ENCODE measurements at places on chromosomes 12 and 14. TPM values are rescaled to one million over a fixed set of nuclear protein-coding genes. Genes with fewer than 3 reads are reported as not detected.

The PLEKHG7 gene
- total RNA-seq, result 0.65 TPM

The PLXNC1 gene
- 25.4 TPM for total RNA-seq

The DCN gene
- total RNA-seq, result not detected

The PIWIL1 gene
- total RNA-seq, result not detected

The MUCL1 gene
- not detected for total RNA-seq

The SMIM41 gene
- not detected for total RNA-seq

The GPR65 gene
- not detected for total RNA-seq

The ASIC1 gene
- total RNA-seq, result 5.7 TPM

The GPX2 gene
- 13.9 TPM for total RNA-seq

The ITGB7 gene
- 0.93 TPM for total RNA-seq

The FSCB gene
- not detected for total RNA-seq

The DPF3 gene
- total RNA-seq, result 3.0 TPM

The ANKRD33 gene
- total RNA-seq, result 0.14 TPM

The NTF3 gene
- total RNA-seq, result 2.4 TPM

The DIO3 gene
- total RNA-seq, result 3.4 TPM

The MYL2 gene
- total RNA-seq, result not detected

The OR6C76 gene
- total RNA-seq, result not detected

The LYZ gene
- total RNA-seq, result 11.1 TPM

The CLEC1B gene
- not detected for total RNA-seq

The NPFF gene
- total RNA-seq, result not detected

The RHOJ gene
- total RNA-seq, result 1.9 TPM

The KLRD1 gene
- total RNA-seq, result 0.48 TPM

The CPM gene
- total RNA-seq, result 28.0 TPM

The KIF5A gene
- total RNA-seq, result 2.8 TPM

The CD69 gene
- not detected for total RNA-seq

The GALNT8 gene
- 15.6 TPM for total RNA-seq

The PTPRR gene
- total RNA-seq, result 0.38 TPM

The ADAM21 gene
- 0.12 TPM for total RNA-seq

The ETFBKMT gene
- 3.7 TPM for total RNA-seq

The FAM186B gene
- total RNA-seq, result 0.24 TPM

The IL31 gene
- total RNA-seq, result not detected

The KITLG gene
- 9.1 TPM for total RNA-seq

The CLEC1A gene
- total RNA-seq, result not detected

The GYS2 gene
- not detected for total RNA-seq

The PLD4 gene
- 0.05 TPM for total RNA-seq

The PPP1CC gene
- 164 TPM for total RNA-seq

The AICDA gene
- total RNA-seq, result not detected

The DNAI7 gene
- 3.1 TPM for total RNA-seq

The DGKA gene
- 16.8 TPM for total RNA-seq

The TSHR gene
- total RNA-seq, result 0.24 TPM

The KRT83 gene
- not detected for total RNA-seq

The CCDC197 gene
- not detected for total RNA-seq

The LTBP2 gene
- total RNA-seq, result 0.79 TPM

The OLR1 gene
- total RNA-seq, result not detected

The CNTN1 gene
- total RNA-seq, result 3.1 TPM
